ENCODE measurements at places on chromosomes 16 and 17. TPM values are rescaled to one million over a fixed set of nuclear protein-coding genes. Genes with fewer than 3 reads are reported as not detected.

KRTAP3-2 gene
- not detected for polyA plus RNA-seq

CBX4 gene
- 9.3 TPM for polyA plus RNA-seq

CES3 gene
- 0.56 TPM for polyA plus RNA-seq

C16orf46 gene
- polyA plus RNA-seq = 0.50 TPM

MT1A gene
- polyA plus RNA-seq = 185 TPM

NME2 gene
- 877 TPM for polyA plus RNA-seq

CDK5R1 gene
- not detected for polyA plus RNA-seq

KRTAP1-1 gene
- not detected for polyA plus RNA-seq

BICDL2 gene
- polyA plus RNA-seq = 29.0 TPM

KRTAP4-5 gene
- polyA plus RNA-seq = not detected

CCL17 gene
- polyA plus RNA-seq = 3.9 TPM

TMEM235 gene
- not detected for polyA plus RNA-seq

B4GALNT2 gene
- polyA plus RNA-seq = 1.4 TPM

KREMEN2 gene
- polyA plus RNA-seq = not detected

TEKT1 gene
- polyA plus RNA-seq = not detected

TNFSF12 gene
- 31.7 TPM for polyA plus RNA-seq

SLC5A11 gene
- not detected for polyA plus RNA-seq

CLDN6 gene
- not detected for polyA plus RNA-seq

CCL4L2 gene
- polyA plus RNA-seq = 0.25 TPM

PABPN1L gene
- not detected for polyA plus RNA-seq

ARMC7 gene
- 9.6 TPM for polyA plus RNA-seq

TBCD gene
- 69.3 TPM for polyA plus RNA-seq

CKLF gene
- 35.1 TPM for polyA plus RNA-seq

GP1BA gene
- polyA plus RNA-seq = not detected

ALOX15B gene
- 10.5 TPM for polyA plus RNA-seq

SLC38A8 gene
- polyA plus RNA-seq = not detected

CACNG5 gene
- not detected for polyA plus RNA-seq

KRT32 gene
- 1.9 TPM for polyA plus RNA-seq

ASPA gene
- polyA plus RNA-seq = 2.2 TPM

KRTAP4-3 gene
- polyA plus RNA-seq = not detected

ANKRD13B gene
- 2.6 TPM for polyA plus RNA-seq

KRT33B gene
- polyA plus RNA-seq = not detected

FOXC2 gene
- not detected for polyA plus RNA-seq

SLC6A2 gene
- polyA plus RNA-seq = 0.13 TPM

GUCY2D gene
- not detected for polyA plus RNA-seq

VASN gene
- 7.2 TPM for polyA plus RNA-seq

CORO1A gene
- 34.2 TPM for polyA plus RNA-seq

ABCC12 gene
- not detected for polyA plus RNA-seq

NPIPB9 gene
- 0.40 TPM for polyA plus RNA-seq

SRCAP gene
- polyA plus RNA-seq = 4.4 TPM

MYOCD gene
- polyA plus RNA-seq = 2.3 TPM

CCL8 gene
- 2.4 TPM for polyA plus RNA-seq
